ENCODE measurements at places on chromosomes 16 and 17.

GRCh38 chr17:14211801-14212200 is 24.9 kb downstream of the CDRT15 start:
- no peak for DNase-seq

- DNase-seq, result no peak
Observed at GRCh38 chr17:30236297-30236624, 764 bp upstream of the SLC6A4 start.

- DNase-seq, result no peak
Observed at GRCh38 chr17:14514973-14515372, 214.1 kb downstream of the HS3ST3B1 start.

DNA sequence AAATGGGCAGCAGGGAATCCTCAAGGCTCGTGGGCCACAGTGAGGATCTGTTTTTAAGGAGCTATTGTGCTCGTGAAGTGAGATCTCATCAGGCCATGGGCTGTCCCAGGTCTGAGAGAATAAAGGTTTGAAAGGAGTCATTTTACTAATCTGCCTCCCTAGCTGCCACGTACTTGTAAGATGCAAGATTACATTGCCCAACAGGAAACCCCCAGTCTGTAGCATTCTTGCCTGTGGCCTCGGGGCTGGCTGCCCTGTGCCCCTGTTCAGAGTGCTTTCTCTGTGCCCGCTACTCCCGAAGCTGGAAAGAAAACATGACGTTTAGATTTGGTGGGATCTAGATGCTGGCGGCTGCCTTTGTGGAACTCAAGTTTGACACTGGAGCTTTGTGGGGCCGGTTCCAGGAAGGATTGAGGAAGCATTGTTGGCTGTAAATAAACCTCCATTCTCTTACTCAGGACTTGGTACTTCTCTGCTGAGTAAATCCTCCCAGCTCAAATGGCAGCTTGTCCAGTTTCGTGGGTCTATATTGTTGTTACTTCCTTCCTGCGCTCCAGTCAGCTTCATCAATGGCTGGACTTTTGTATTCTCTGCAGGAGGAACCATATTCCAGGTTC is 21.2 kb downstream of the SAP30BP start:
- no peak for DNase-seq

GRCh38 chr16:76464955-76465620 is 187.9 kb downstream of the CNTNAP4 start:
- DNase-seq, result no peak

DNA sequence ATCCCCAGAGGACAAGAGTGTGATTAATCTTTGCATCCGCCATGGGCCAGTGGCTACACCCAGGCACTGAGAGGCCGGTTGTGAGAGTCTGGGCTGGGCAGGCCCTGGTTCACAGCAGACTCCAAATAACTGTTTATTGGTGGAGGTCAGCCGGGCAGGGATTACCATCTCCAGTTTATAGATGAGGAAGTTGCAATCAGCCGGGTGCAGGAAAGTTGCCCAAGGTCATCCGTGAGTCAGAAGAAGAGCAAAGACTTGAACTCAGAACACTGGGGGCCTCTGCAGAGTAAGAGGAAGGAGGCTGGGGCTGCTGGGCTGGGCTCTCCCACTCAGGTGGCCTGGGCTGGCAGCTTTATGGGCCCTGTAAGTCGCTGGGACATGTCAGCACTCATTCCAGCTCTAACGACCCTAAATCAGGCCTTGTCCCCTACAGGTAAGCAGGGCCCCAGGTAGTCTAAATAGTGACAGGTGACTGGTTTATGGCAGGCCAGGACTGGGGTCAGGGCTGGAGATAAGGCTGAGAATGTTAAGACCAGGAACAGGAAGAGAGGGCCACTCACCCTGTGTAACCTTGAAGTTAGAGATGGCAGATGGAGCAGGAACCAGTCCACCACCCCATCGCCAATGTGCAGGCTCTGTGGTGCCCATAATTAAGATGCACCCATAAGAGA is 2.1 kb upstream of the CA4 start:
- DNase-seq, result no peak

- DNase-seq, result no peak
Observed at GRCh38 chr17:51298508-51299371, 38.4 kb downstream of the UTP18 start.

Data from stimulated activated CD4-positive, alpha-beta T cell treated with anti-CD3 and anti-CD28 coated beads, Interleukin-4, amount 100 ng/mL, for 48 hours (primary cell).